ENCODE measurements at places on chromosomes 3 and 15.

- no peak for DNase-seq
Observed at GRCh38 chr15:87287156-87287555, 969.4 kb downstream of the NTRK3 start.

DNA sequence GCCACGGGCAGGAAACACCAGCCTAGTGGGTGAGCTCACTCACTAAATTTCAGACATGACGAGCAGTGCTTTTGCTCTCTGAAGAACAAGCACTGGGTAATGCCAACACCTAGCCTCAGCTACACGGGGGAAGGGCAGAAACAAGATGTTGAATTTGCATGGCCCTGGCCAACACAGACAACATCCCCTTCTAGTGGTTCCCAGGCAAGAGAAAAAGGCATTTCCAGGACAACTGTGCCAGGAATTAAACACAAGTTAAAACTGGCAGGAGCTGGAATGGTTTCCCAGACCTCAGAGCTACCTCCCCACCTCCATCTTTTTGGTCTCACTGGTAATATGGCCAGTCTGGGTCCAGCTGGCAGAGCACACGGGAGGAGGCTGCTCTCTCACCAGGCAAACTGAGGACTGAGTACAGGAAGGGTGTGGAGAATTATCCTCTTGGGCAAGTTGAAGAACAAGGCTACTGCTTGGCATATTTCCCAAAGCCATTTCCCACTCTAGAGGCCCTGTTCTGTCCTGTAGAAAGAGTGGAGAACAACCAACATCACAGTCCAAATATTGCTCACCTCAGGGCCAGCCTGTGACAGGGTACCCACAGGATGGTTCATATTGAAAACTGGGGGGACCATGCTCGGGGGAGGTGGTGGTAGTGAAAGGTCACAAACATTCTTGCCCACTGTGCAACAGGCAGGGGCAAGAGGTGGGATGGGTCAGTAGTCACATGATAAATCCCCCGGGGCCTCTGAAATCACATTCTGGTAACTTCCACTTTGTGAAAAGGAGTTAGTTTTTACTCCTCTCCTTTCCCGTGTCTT, 26.5 kb downstream of the TSPAN3 start:
- no peak for DNase-seq

DNA sequence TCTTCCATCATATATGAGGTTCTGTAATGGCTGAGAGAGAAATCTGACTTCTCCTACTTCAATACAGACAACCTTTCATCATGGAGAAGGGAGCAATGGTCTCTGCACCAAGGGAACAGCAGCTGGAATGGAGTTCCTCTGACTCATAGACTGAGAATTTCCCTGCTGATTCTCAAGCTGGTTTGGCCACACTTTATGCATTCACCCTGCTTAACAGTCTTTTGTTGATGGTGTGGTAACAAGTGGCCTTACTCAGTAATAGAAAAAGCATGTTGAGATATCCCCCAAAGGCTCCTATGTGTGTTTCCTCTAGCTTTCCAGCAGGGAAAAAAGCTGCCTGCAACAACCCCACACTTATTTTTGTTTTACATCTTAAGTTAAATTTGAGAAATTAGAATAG, 138.1 kb downstream of the GREM1 start:
- no peak for DNase-seq

DNA sequence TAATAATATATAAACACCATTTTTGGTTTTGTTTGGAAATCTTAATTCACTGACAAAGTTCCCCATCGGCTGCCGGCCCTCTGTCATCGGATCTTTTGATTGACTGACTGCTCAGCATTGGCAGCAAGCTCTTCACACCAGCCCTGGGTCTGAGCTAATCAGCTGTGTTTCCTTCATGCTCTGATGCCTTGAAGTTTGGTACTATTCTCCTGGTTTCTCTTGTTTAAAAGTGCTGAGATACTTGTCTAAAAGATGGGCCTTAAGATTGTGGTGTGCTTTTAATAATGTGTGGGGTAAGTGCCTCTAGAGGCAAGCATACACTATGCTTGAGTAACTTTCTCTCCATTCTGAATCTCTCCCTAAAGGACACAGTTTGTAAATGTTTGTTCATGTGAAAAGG, 415.5 kb upstream of the TPRG1 start:
- no peak for DNase-seq

- no peak for DNase-seq
Observed at GRCh38 chr3:190266913-190267290, 55.3 kb downstream of the CLDN1 start.

DNA sequence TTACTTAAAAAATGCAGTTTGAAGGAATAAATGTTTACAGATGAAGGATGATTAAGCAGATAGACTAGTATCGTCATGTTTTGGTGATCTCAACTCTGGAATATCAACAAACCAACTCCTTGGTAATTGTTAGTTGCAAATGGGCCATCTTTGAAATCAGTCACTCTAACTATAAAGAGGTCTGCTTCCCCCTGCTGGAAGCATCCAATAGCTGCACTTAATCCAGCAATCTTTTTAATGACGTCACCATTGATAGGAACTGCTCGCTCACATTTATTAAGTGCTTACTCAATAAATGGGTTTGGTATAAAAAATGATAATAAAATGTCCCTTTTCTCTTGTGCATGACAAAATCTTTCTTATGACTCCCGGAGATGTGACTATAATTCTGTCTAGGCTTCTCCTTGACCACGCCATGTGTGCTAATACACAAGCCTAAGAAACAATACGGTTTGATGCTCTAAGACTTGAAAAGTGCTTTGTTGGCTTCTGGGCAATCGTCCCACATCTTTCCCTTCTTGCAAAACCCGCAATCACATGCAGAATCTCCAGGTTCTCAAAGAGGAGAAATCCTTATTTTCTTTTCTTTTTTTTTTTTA, 227.6 kb upstream of the POU1F1 start:
- DNase-seq: no peak

- DNase-seq: no peak
Observed at GRCh38 chr3:181486141-181486885, 225.4 kb upstream of the SOX2 start.

- no peak for DNase-seq
Observed at GRCh38 chr3:29514912-29515311, 234.0 kb downstream of the RBMS3 start.

- no peak for DNase-seq
Observed at GRCh38 chr3:66344391-66344811, 123.6 kb downstream of the SLC25A26 start.

DNA sequence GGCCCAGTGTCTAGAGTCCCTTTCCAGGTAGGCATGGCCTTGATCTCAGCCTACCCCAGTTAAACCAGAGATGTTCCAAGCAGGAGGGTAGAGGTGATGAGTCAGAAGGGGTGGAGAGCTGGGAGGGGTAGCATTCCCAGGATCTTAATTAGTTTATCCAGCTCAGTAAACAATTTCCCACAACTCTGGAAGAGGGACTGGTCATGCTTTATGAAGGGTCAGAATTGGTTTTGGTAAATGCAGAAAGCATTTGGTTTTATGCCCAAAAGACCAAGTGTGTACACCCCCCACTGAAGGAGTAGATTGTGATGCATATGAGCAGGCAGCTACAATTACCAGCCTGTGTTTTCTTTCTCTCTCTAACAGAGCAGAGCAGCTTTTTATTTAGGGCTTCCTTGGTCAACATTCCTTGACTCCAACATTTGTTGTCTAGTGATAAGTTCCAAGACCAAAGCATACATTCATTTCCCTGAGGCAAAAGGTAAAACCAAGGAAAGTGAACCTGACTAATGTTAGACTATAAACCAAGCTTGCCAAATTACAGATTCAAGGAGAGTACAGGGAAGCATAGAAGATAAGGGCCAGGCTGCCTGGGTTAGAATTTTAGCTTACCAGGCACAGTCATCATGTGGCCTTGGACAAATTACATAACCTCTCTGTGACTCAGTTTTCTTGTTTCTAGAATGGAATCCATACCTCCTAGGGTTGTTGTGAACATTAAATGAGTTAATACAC, 17.6 kb downstream of the EXOSC7 start:
- no peak for DNase-seq

DNA sequence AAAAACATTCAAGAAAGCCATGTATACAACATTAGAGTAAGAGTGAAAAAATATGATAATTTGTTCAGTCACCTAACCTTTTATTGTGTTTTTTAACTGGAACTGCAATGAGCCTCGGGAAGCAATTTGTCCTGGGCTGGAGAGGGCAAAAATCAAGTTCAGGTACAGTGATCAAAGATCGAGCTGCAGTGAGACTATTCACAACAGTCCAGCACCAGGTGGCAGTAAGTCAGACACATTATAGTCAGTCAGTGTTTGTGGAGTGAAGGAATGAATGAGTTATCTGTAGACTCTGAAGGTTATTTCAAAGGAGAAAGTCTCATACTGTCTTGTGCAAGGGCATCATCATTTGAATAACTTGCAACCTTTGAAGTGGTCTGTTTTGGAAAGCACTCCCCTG, 116.6 kb downstream of the CHDH start:
- no peak for DNase-seq

DNA sequence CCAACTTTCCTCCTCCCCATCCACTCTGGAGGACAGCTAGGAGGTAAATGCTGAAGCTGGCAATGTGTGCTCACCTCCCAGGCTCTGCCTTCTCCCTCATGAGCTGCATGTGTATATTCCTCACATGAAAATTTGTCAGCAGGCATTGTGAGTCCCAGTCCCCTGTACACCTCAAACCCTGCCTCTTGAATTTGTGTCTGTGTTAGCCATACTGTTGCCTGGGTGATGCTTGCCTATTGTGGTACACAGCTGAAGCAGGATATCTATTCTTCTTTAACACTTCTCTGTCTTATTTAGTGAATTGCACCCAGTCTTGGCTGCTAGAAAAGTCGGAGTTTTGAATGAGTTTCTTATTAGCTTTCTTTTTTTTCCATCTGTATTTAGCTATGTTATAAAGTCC, 586.0 kb upstream of the TGFBR2 start:
- no peak for DNase-seq

DNA sequence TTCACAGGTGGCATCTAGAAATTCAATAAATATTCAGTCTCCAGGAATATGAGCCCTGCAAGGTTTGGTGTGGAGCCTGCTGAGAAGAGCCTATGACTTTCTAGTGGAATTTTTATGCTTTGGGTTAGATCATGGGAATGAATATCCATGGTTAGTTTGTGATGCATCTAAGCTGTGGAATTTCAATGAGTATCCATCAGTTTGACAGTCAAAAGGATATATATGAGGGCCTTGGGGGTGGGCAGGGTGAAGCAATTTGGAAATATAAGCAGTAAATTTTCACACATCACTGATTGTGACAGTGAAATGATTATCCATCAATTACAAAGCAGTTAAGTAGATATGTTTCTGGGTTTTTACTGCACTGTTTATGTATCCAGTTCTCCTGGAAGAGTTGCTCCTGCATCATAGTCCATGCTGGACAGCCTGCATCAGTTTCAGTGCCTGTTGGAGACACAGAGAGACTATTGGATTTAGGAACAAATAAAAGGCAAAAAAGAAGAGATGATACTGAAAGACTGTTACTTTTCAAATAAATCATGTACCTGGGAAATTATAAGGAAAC, 530.8 kb downstream of the MFSD1 start:
- DNase-seq: no peak

- no peak for DNase-seq
Observed at GRCh38 chr3:127394984-127395662, 107.3 kb upstream of the PRR20G start.

DNA sequence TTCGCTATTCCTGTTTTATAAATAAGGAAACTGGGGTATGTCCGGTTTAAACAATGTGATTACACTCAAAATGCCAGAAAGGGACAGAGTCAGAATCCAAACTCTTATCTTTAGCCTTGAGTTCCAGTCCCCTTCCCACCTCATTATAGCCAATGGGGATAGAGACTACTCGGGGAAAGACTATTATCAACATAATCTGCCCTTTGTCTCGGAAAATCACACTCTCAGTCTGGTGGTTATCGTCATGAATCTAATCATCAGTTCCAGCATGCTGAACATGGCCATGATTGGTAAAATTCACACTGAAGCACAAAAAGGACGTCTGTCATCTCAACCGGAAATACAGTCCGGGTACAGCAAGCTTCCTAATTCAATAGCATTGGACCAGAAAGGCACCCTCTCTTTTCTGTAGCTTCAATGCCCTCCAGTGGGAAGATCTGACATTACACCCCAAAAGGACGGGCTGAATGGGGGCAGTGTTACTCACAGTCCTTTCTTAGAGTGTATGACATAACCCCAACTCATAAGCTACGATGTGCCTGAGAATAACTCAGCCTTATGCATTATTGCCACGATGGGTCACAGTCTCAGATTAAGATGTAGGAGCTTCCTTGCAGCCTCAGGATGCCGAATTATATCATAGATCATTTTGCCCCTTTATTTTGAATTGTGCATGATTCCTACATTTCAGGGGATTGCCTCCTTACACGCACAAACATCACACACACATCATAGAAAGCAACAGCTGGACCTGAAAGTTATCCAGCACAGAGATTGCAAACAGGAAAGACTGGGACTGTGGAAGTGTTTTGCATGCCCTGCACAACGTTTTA, 390.4 kb upstream of the LMCD1 start:
- peak; percentile 33 for DNase-seq

DNA sequence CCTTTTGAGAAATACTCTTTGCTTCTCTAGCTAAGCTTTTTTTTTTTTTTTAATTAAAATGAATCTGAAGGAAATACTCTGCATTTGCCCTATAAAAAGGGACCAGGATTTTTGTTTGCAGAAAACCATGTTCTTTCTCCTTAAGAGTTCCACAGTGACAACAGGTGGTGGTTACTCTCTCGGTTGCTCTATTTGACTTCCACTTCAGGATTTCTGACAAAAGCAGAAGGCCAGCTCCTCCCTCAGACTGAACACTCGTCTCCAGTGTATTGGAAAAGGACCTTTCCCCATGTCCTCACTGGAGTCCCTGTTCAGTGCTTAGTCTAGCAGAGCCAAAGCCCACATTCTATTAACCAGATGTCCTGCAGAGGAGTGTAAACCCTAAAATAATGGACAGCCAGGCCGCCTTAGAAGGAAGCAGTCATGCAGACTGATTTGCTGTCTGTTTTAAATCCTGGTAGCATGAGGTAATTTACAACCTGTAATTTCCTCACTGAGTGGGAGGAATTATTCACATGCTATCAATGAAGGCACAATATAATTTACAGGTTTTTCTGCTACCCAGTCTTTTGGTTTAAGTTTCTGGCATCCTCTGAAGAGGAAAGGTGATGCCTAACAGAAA, 599.3 kb downstream of the PYDC2 start:
- no peak for DNase-seq
